Activated CD8-positive, alpha-beta memory T cell treated with anti-CD3 and anti-CD28 coated beads, Interleukin-2, amount 50 U/mL, for 48 hours (primary cell): ENCODE measurements at places on chromosomes 3 and 15.

- DNase-seq: peak; percentile 61
These were observed 66.7 kb downstream of the SLC6A1 start for GRCh38 chr3:11059090-11059798.

- DNase-seq: no peak
These were observed 96.8 kb downstream of the ANXA2 start for GRCh38 chr15:60301024-60301423.

DNA sequence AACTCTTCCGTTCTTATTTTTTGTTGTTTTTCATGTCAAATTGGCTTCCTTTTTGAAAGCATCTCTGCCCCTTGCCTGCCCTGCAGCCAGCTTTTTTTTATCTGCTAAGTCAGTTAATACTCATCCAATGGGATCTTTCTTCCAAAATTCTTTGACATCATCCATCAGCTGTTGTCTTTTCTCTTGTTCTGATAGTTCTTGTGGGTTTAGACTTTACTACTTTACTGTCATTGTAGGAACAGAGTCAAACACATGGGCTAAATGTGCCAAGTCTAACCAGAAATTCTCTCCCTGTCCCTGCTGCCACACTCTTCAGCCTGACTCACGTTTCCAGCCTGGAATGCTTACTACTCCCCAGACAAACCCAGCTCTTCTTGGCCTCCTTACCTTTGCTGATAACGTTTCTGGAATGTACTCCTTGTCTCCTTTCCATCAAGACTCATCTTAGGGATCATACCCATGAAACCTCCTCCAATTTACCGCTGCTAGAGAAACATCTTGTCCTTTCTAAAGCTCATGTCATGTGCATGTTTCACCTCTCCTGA, 10.7 kb upstream of the VPS8 start:
- no peak for DNase-seq

GRCh38 chr15:55998478-55998877, 5.1 kb upstream of the NEDD4 start:
- DNase-seq: no peak

- DNase-seq: no peak
These were observed 1.0 kb downstream of the LRCH3 start for GRCh38 chr3:197791892-197792647.

GRCh38 chr3:62818347-62818746, 56.9 kb downstream of the CADPS start:
- no peak for DNase-seq

DNA sequence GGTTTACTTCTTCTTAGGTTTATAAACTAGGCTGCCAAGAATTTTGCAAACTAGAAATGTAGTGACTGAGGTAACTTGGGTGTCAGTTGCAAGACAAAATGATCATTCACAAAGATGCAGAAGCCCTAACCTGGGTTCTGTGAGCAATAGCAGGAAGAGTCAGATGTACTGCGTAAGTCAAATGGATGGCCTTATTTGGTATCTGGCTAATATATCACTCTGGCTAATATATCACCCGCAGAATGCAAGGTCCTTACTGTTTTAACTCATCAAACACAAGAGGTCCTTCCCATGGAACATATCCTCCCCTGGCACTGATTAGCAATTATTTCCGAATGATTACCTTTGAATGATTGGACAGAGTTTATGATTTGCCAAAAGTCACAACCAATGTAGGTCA, 37.4 kb downstream of the RBMS3 start:
- no peak for DNase-seq

GRCh38 chr3:56557831-56558170, 826 bp downstream of the CCDC66 start:
- no peak for DNase-seq

DNA sequence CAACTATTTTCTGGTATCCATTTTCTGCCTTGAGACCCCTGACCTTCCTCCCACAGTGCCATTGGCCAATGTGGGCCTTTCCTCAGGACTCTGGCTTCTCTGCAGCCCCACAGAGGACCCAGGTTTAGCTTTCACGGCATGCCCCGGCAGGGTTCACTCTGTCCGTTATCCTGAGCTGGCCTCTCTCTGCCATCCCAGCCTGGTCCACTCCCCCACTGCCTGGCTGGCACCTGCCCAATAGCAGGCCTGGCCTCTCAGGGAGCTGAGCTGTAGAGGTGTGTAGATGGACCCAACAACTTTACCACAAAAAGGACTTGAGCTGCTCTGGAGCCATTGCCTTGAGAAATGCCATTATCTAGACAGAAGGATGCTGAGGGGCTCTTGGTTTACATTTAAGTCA, 57.5 kb downstream of the SCN10A start:
- no peak for DNase-seq

- DNase-seq: no peak
These were observed 6.8 kb downstream of the CHRNA3 start for GRCh38 chr15:78614021-78614420.

DNA sequence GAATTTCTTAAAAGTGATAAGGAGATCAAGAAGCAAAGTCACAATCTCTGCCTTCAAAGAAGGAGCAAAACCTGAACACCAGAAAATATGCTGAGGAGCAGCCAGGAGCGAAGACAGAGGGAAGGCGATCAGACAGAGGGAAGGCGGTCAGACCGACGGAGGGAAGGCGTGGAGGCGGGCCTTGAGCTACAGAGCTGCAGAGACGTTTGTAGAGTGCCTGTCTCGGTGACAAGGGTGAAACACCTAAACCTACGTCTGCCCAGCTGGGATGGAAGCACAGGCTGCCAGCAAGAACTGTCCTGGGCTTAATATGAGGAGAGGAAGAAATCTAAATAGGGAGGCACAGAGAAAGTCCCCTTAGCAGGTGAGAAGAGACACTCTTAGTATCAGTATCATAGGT, 476.0 kb downstream of the OCA2 start:
- no peak for DNase-seq

DNA sequence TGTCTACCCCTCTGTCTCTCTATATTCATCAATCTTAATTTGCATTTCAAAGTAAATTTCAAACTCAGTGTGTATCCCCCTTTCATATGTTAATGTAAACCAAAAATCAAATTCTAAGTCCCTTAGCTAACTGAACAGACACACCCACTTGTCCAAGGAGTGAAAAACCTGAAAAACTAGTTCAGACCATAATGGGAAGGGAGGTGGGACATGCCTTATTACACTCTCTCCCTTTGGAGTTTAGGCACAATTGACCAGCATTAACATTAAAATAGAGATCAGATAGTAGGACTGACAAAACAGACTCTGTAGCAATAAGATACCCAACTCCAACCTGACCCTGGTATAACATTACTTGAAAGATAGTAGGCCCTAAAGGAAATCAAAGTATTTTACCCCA, 247.7 kb upstream of the GADL1 start:
- DNase-seq: no peak

DNA sequence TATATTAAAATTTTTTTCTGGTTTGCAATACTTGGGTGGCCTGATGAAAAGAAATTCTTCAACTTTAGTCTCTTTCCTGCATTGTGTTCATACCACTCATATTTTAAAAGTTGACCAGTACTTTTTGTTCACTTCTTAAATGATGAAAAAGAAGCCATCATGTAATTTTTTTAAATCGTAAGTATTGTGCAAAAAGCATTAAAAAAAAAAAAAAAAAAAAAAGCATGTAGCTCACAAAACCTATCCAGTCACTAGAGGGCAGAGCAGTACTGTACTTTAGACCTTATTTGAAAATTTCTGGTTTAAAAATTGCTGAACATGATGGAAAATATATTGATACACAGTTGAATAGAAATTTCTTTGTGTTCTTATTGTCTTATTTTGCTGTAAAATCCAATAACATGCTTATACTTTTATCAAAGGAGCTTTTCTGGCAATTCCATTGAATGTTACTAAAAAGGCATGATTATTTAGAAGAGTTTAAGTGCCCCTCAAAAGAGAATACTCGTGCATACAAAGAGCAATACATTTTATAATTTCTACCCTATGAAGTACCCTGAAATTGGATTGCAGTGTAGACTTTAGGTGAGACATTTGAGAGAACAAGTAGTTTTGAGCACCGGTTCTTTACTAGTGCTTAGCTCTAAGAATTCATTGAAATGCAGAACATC, 137.7 kb downstream of the BBX start:
- DNase-seq: no peak

- DNase-seq: no peak
These were observed 116.0 kb upstream of the PRICKLE2 start for GRCh38 chr3:64341296-64341695.

DNA sequence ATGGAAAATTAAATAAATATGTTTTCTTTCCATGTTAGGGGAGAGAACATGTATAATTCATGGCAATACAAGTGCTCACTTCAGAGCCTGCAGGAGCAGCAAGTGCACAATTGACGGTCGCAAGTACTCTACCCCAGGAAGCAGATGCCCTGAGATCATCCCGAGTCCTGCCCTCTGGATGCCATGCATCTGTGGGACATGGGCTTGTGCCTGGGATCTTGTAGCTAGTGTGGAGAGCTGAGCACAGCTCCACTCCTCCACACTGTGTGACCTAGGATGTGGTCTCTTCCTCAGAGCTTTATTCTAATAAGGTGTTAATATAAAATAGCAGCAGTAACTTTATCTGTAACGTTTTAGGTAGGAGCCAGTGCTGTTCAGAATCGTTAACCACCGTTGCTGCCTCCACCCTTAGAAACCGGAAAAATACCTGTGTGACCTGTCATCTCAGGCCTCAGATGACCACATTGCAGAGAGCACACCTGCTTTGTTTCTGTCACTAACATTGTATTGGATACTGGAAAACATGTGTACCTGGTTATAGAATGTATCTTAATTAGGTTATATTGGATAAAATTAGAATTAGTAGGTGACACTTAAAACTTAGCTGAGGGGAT, 105.0 kb upstream of the GOLGA6L6 start:
- no peak for DNase-seq

DNA sequence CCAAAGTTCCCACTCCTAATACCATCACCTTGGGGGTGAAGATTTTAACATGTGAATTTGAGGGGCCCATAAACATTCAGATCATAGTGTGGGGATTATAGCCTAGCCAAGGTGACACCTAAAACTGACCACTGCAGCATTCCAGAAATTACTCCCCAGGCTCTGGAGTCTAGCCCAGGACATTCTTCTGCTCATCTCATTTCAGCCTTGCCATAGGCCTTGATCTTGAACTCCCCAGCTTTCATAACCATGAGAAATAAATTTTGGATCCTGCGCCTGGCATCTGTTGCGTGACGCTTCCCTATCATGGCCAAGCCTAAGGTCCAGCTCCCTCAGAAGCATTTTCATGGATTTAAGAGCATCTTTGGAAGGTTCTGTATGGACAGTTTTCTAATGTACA, 502.9 kb upstream of the THBS1 start:
- DNase-seq: no peak

- no peak for DNase-seq
These were observed 408.2 kb upstream of the CBLB start for GRCh38 chr3:106276755-106277612.

GRCh38 chr15:82858932-82859331, 49.5 kb downstream of the WHAMM start:
- no peak for DNase-seq

DNA sequence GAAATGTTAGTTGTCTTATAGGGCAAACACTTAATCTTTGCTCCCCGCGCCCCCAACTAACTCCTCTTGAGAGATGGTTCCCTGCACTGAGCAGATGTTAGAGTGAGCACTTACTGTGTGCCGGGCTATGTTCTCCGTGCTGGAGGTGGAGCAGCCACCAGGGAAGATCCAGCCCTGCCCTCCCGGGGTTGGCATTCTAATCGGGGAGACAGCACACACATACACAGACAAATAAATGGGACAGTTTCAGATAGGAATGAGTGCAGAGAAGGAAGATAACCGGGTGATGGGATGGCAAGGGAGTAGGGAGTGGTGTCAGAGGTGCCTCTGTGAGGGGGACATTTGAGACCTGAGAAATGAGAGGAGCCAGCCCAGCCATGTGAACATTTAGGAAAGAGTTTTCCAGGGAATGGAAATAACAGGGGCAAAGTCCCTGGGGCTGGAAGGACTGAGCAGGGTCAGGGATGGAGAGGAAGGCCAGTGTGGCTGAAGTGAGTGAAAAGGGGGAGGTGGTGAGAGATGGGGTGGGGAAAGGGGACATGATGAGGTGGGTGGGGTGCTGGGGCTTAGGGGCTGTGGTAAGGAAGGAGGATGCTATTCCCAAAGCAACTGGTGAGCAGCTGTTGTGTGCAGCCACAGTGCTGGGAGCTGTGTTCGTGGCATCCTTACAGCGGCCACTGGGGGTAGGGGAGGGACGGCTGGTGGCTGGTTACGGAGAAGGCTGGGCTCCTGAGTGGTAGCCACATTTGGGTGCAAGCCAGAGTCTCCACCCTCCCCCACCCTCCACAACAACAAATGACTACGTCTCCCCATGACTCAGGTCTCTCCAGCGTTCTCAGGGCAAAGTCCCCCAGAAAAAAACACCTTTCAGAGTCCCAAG, 15.4 kb upstream of the FGD5 start:
- no peak for DNase-seq

DNA sequence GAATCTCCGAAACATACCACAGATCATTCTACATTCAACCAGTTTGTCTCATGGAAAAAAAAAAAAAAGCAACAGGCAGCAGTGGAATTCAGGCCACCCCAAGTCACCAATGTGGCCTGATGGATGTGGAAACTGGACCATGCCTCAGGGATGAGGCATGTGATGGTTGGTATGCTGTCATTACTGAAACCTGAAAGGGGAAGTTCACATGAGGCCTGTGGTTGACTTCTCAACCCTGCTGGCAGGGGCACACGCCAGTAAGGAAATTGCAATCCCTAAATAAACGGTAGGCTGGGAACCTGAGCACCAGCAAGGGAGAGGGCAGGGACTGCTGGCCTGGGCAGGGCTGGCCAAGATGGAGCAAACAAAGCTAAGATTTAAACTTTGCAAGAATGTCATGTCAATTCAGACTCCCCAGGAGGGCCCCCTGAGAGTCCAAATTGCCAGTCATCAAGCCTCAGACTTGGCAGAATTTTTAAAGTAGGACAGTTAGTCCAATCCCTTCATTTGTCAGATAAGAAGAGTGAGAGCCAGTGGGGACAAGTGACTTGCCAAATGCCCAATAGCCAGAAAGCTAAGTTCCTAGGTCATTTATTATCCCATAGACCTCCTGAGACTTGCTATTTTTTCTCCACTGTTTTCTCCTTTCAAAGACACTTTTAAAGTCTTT, 310.4 kb downstream of the ERC2 start:
- DNase-seq: no peak

- no peak for DNase-seq
These were observed 33.6 kb downstream of the ZNF280D start for GRCh38 chr15:56699743-56700142.

DNA sequence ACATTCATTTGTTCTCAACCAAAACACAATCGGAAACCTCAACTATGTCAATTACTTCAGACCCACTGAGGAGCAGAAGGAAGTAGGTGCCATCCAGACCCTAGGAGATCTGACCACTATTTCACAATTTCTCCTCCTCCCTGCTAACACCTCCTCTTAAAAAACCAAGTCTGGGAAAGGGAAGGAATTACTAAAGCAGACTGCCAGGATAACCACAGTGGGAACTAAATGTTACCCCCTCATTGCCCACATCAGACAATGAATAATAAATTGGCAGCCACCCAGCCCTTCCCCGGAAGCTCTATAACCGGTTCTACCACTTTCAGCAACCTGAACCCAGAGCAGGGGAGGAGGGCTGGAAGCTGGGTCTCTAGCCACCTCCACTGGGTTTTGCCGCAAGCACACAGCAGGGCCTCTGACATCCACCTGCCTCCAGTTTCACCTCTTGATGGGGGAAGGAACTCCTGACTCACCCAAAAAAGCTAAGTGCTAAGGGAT, 17.6 kb downstream of the C15orf62 start:
- DNase-seq: peak; percentile 73

GRCh38 chr3:82145742-82146141, 384.3 kb upstream of the GBE1 start:
- DNase-seq: no peak

- peak; percentile 82 for DNase-seq
These were observed 20.4 kb downstream of the FAH start for GRCh38 chr15:80173022-80173759.

GRCh38 chr3:66588340-66588847, 87.6 kb upstream of the LRIG1 start:
- DNase-seq: no peak
